ENCODE measurements at places on chromosomes 12 and 14.

DNA sequence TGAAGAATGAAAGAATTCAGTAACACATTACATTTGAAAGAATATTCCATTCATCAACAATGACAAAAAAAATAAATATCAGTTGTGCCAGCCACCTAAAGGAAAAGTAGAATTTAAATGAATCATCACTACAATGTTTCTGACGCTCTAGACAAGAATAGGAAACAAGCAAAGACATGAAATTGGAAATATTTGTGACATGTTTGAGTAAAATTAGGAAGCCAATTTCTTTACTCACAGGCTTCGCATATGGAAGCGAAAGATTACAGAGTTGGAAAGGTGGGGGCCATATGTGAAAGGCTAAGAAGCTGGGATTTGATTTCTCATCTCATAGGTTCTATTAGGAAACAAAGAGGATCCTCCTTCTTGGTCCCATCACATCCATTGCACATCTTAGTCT, 279.0 kb downstream of the IPO8 start:
- DNase-seq: no peak

GRCh38 chr12:121233628-121234020, 23.7 kb downstream of the P2RX4 start:
- DNase-seq: no peak

DNA sequence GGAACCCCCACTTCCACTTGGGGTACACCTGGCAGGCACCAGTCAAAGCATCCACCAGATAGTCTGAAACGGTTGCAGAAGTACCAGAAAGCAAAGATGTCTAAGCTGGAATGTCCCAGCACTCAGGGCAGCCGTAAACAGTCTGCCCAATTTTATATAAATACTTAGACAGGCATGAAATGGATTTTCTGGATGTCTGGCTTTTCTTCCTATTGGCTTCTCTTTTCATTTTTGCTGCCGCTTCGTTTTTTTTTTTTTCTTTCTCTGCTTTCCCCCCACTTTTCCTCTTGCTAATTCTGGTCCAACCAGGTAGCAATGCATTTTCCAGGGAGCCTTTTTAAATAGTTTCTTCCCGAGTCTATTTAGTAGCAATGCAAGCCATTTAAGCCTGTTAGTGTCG, 167.7 kb downstream of the GCH1 start:
- DNase-seq: no peak

DNA sequence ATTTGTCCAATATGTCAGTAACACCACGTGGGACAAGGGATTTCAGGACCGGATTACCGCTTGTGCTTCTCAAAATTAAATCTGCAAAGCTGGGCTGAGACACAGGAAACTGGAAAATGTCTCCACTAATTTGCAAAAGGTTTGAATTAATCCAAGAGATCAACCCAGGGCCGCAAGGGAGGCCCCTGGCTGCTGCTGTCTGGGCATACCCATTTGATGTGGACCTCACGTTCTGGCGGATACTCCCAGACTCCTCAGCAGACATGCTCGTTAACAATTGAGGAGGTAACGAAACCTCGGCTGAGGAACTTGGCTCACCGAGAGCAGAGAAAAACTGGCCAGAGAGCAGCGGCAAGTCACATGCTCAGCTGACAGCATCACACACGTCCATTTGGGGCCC, 180.6 kb downstream of the SLC15A4 start:
- no peak for DNase-seq

GRCh38 chr14:99968191-99968920, 96.9 kb upstream of the EVL start:
- no peak for DNase-seq

DNA sequence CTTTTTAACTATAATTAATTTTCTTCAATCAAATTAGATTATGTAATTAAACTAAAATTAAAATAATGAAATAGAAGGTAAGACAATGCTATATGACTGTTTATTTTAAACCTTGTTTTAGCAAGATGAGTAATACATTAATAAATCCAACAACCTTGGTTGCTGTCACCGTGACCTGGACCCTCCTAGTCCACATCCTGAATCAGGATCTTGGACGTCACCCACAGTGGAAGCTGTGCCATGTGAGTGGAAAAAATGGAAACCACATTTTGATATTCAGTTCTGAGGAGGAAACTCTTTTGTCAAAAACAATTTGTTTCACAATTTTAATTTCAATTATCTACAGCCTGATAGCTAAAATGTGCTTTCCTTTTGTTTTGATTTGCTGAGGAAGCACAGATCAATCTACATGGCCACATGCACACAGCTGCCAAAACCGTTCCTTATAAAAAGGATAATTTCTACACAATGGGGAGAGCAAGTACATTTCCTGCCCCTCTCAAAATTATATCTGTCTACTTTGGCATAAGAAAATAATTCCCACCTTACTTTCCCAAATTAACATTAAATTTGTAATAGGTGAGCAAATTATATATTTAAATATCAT, 255.5 kb downstream of the RASSF9 start:
- no peak for DNase-seq

DNA sequence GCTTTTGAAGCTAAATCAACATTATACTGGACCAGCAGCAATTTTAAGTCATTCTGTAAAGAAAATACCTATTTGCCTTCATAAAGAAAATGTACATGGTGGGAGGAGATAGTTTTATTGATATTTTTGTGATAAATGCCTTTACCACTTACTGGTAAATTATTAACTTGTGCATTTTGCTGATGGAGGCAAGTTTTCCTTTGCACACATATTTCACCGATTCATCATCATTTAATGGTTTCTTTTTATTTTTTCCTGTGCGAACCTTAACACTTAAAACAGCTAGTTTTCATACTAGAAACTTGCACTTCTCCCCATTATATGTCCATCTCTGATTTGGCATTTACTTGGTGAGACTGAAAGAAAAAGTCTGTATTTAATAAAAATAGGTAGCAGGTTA, 239.3 kb downstream of the TRHDE start:
- DNase-seq: no peak
